ENCODE measurements at places on chromosomes 4 and X. TPM values are rescaled to one million over a fixed set of nuclear protein-coding genes. Genes with fewer than 3 reads are reported as not detected.

GRCh38 chr4:56077676-56078075 lies 128.9 kb downstream of the CEP135 start:
- no peak for DNase-seq

GRCh38 chr4:3263053-3263875 lies 14.3 kb downstream of the MSANTD1 start:
- no peak for DNase-seq

- DNase-seq, result no peak
Measured at GRCh38 chrX:54213603-54214002, 30.5 kb upstream of the FAM120C start.

DNA sequence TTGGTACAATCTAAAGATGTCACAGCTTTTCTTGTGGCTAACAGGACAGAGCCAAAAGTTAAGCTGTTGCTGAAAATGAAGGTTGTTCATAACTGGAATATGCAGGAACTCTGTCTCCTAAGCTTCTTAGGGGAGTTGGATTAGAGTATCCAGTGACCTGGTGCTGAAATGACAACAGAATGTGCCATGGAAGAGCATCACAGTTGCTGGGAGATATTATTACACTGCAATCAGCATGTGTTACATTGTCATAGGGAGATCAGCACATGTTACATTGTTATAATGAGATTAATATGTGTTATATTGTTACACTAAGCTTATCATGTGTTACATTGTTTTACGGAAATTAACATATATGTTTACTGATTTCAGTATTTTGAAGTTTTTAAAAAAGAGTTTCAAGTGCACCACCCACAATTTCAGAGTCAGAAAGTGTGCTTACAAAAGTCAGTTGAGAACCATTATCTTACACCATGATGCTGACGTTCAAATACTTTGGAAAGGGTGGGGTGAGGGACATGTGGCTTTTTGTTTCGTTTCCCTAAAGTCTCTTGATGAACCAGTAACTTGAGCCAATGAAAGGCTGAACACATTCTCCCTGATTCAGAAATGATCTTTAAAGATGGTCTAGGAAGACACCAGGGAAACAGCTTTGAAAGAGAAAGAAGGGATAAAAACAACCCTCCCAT lies 113.4 kb downstream of the DRD5 start:
- no peak for DNase-seq

DNA sequence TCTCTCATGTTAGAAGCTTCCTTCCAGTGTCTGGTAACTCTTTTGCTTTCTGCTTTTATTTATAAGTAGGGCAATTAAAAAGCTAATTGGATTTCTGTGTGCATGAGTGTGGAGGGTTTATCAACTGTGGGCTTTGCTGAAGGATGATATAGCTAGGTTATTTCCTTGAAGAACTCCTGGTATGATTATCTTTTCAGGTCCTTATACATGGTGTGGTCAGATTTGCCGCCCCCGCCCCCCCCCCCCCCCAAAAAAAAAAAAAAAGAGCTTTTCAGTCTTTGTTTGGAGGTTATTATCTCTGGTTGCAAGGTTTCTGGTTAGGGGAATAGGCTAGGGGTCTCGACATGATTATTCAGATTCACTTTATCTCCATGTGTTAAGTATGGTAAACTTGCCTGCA lies 35.9 kb downstream of the MOB1B start:
- DNase-seq, result no peak

- DNase-seq, result no peak
Measured at GRCh38 chrX:30689116-30689515, 35.9 kb downstream of the GK start.

DNA sequence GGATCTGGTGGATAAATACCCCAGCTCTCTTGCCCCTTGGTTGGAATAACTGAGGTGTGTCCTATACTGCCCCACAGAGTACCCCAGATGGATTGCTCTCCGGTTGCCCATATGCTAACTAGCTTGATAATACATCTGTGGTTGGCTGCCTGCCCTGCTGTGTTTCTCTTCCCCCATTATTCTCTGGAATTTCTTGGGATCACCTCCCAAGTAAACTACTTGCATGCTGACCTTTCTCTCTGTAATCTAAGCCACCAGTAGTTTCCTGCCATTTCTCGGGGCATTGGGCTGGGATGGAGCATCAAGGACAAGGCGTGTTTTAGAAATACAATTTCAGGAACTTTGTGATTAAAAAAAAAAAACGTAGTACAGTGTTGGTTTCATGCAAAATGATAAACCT lies 25.2 kb downstream of the PPP1R2C start:
- DNase-seq, result no peak

GRCh38 chr4:35493977-35494376 lies 750.3 kb downstream of the ARAP2 start:
- DNase-seq, result no peak

DNA sequence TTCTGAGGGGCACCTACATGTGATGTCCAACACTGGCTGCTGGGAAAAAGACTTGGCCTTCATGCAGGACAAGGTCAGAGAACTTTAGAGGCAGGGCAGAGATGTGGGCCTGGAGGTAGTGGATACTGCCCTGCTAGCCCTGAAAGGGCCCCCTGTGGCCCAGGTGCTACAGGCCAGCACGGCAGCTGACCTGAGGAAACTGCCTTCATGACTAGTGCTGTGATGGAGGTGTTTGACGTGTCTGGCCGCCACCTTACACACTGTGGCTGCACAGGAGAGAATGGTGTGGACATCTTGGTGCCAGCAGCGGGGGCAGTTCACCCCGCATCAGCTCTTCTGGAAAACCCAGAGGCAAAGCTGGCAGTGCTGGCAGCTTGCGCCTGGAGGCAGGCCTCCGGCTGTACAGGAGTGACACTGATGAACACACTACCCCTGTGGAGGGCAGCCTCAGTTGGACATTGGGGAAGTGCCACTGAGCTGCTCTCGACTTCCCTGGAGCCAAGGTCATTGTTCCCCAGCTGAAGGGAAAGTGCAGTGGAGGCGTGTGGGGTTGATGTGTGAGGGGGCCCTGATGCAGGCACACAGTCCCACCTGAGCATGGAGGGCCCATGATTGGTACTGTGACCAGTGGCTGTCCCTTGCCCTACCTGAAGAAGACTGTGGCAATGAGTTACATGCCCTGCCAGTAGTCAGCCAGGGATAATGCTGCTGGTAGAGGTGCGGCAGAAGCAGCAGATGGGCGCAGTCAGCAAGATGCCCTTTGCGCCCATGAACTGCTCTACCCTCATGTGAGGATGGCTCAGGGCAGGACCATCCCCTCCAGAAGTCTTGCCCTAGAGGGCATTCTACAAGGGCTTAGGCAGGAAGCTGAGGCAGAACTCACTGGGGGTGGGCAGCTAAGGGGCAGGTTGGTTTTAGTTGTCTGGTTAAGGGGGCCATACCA lies 36.9 kb downstream of the COQ2 start:
- DNase-seq, result no peak

DNA sequence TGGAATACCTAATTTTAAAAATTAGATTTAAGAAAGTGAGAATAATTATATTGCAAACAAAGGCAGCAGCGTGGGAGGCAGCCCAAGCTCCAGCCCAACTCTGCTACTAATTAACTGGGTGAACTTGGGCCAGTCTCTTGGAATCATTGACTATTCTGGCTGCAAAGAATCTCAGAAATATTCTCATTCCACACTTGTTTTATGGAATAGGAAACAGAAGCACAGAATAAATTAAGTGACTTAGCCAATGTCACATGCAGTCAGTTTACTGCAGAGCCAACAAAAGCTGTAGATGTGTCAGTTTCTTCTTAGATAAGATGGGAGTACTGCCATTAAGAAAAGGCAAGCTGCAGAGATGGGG lies 132.6 kb upstream of the FAM9B start:
- no peak for DNase-seq

DNA sequence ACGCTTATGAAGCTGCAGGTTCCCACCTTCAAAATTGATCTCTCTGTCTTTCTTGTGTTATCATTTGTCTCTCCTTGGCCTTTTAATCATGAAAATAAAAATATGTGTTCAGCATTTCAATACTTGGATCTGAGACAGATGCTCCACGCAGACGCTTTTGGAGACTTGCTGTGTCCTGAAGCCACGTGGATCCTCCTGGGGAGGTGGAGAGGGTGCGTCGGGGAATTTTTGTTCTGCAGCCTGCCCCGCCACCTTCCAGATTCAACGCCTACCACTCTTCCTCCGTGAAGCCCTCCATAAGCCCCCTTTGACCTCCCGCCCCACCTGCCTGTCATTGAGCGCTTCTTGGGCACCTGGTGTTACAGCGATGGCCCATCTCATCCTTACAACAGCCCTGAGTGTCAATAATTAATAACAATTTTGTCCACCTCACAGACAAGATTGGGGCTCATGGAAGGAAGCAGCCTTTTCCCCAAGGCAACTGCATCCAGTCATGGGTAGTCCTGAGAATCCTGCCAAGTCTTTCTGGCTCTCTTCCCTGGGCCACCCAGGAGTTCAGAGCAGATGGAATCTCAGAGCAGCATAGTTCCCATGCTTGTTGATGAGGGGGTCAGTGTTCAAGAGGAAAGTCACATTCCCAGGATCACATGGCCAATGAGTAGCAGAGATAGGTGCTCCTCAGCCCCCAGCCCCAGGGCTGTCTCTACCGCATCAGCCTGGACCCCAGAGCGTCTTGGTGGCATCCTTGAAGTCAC lies 172.6 kb upstream of the PSAPL1 start:
- DNase-seq, result no peak

DNA sequence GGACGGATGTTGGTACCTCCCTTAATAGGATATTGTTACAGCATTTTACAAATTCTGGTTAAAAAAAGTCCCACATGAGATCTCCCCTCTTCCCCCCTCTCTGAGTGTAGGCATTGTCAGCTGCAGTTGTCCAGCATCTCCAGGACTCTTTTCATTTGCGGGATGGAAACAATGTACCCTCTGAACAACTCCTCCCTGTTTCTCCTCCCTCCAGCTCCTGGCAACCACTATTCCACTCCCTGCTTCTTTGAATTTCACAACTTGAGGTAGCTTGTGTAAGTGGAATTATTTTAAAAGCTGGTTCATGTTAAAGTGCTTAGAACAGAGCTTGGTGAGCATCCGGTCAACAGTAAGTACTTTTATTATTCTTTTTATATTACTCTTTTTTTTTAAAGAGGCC lies 69.8 kb downstream of the TBL1X start:
- no peak for DNase-seq

- DNase-seq, result no peak
Measured at GRCh38 chr4:4913147-4913561, 53.7 kb downstream of the MSX1 start.

DNA sequence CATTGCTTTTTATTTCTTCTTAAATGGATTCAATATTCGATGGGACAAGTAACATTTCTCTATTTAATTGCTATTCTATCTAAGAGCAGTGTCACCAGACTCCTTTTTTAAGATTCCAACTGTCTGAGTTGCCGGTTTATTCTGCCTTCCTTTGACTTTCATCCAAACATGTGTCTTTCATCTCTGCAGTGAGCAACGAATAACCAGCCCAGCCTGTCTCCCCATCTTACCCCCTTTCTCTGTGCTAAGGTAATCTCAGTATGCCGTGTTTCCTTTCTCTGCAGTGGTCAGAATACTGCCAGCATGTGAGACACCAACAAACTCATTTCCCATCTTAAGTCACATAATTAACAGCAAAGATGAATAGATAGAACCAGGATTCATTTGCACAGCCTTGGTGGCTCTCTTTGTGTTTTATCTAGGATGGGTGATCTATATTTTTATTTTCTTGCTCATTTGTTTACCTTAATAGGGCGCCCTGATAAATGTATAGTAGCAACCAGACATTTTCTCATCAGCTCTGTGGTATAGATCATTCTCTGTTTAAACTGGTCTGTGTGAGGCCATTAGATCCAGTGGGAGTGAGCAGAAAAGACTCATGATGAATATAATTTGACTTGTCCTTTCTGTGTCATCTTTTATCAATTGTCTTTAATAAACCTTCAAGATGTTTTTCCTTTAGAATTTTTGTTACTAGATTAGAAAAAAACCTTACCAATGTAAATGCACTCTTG lies 394.8 kb upstream of the IGFBP7 start:
- no peak for DNase-seq

- no peak for DNase-seq
Measured at GRCh38 chrX:152988536-152989291, 5.2 kb downstream of the PNMA5 start.

DNA sequence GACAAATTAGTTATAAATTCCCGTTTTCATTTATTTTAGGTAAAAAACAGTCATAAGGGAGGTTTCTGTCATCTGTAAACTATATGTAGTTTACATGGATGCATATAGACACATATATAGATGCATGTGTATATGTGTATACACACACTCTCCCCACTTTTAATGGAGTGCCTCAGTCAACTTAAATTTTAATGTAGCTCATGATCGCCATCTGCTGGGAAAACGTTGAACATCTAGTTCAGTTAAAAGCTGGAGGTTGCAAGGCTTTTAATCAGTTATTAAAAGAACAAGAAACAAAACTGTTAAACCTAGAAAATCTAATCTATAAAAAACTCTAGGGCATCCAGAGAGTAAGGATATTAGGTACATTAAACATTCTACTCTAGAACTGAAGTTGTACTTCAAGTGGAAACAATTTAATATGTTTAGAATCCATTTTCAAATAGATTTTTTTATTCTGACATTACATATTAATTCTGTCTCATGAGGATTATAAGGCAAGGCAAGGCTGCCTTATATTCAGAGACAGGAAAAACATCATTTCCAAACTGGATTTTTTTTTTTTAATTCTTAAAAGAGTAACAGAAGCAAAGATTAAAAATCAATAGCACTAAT lies 122.6 kb downstream of the SHISA3 start:
- DNase-seq, result peak; percentile 67

DNA sequence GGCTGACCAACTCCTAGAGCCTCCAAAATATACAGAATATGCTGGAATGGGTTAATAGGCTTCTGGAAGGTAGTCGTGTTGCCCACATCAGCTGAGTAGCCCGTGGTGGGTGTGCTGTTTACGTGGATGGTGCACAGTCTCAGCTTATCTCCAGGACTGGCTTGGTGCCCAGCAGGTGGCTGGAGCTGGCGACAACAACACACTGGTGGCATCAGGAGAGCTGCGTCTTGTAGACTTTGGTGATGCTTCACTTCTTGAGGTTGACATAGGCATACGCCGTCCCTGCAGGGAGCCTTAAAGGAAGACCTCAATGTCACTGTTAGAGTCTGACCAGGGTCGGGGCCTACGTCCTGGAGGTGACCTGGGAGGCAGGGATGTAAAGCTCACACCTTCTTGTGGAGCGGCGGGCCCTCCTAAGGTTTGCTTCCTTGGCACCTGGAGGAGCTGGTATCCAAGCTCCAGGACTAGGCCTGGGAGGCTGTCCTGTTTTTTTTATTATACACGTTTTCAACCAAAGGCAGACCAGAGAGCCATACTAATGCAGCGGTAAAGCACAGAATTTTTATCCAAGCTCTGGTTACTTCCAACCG lies 26.5 kb upstream of the RBMX start:
- no peak for DNase-seq

GRCh38 chrX:31340587-31340986 lies 268.7 kb upstream of the FTHL17 start:
- no peak for DNase-seq

- DNase-seq, result no peak
Measured at GRCh38 chr4:98026362-98026761, 116.9 kb downstream of the STPG2 start.

GRCh38 chrX:49726966-49727365 lies 31.2 kb upstream of the PAGE1 start:
- no peak for DNase-seq

SHOX gene
- total RNA-seq, result not detected

FABP2 gene
- not detected for total RNA-seq

P2RY8 gene
- not detected for total RNA-seq

JAKMIP1 gene
- total RNA-seq, result not detected

PHEX gene
- 0.32 TPM for total RNA-seq

FRAS1 gene
- 0.19 TPM for total RNA-seq

UNC5C gene
- 0.43 TPM for total RNA-seq

MID1 gene
- 35.0 TPM for total RNA-seq

GLRA3 gene
- total RNA-seq, result not detected

All from SK-MEL-5 (cell line).